AG08395 (cell line): ENCODE measurements at places on chromosomes 1 and 21.

DNA sequence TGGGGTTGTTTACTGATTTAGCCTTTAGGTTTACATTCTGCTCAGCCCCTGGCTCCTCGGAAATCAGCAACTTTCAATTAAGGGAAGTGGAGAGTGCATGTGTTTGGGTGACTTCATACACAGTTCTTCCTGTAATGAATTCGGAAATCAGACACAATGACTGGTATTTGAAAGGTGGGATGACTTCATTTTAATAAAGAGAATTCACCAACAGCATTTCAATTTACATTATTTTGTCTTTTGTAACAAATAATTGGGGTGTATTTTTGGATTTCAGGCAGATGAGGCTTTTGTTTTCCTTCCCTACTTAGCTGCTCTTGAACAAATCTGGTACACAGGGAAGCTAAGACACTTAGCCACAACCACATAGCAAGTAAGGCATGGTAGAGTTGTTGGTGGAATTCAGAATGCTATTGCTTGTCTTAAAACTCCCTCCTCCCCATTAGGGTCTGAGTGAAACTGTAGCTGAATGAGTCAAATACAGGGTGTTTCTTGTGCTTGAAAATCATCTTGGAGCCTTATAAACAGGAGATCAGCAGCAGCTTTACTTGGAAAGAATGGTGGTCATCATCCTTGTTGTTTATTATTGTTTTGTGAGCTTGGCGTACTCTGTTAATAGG lies 917 bp downstream of the STX12 start:
- DNase-seq = peak; percentile 9

GRCh38 chr1:163650624-163651023 lies 328.9 kb downstream of the NUF2 start:
- DNase-seq = no peak

DNA sequence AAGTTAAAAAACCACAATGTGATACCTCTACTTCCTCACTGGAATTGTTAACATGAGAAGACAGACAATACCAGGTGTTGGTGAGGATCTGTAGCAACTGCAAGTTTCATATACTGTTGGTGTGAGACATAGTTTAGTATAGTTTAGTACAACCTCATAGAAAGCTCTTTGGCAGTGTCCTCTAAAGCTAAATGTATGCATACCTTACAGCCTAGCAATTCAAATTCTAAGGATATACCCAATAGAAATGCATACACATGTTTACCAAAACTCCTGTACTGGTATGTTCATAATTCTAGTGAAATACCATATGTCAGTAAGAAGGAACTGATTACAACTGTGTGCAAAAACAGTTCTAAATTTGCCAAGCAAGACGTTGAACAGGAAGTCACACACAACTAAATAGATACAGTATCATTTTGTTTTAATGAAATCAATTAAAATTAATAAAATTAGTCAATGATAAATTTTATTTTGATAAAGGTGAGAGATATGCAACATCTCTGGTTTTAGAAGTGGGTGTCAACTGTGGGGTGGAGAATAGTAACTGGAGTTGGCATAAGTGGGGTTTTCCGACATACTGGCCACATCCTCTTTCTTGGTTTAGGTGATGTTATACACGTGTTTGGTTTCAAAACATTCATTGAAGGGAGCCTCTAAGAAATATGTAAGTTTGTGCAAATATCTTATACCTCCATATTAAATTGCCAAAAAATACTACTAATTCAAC lies 450.7 kb downstream of the PTPRC start:
- DNase-seq = no peak

- DNase-seq = no peak
These were observed 29.3 kb downstream of the RAB4A start for GRCh38 chr1:229300099-229300757.

DNA sequence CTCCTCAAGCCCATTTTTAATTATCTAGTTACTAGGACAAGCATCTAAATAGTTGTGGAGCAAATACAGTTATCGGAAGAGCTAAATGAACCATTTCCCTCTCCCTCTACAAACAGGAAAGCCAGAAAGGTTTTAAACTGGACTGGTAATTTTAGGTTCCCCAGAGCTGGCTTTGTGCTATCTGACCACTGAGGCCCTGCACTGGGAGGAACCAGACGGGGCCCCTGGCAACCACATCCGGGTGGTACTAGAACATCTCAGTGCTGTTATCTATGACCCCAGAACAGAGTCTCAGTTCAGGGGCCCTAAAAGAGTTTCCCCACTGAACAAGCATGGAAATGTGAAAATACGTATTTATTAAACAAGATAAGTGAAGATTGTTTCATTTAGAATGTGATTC lies 7.7 kb upstream of the RSPH1 start:
- DNase-seq = no peak

DNA sequence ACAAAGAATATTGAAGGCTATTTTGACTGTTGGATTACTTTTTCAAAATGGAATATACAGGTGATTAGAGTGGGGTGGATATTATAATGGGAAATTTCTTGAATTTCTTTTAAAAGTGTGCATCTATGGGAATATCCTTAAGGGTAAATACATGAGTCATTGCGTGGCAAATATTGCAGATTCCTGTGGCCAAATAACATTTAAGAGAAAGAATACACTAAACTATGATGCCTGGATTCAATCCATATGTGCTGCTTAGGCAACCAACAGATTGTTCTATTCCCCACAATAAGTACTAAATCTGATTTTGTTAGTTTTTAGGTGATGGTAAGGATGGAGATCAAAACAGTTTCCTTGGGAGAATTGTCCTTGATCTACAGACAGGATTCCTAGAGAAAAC lies 119.5 kb downstream of the HMCN1 start:
- DNase-seq = peak; percentile 30

DNA sequence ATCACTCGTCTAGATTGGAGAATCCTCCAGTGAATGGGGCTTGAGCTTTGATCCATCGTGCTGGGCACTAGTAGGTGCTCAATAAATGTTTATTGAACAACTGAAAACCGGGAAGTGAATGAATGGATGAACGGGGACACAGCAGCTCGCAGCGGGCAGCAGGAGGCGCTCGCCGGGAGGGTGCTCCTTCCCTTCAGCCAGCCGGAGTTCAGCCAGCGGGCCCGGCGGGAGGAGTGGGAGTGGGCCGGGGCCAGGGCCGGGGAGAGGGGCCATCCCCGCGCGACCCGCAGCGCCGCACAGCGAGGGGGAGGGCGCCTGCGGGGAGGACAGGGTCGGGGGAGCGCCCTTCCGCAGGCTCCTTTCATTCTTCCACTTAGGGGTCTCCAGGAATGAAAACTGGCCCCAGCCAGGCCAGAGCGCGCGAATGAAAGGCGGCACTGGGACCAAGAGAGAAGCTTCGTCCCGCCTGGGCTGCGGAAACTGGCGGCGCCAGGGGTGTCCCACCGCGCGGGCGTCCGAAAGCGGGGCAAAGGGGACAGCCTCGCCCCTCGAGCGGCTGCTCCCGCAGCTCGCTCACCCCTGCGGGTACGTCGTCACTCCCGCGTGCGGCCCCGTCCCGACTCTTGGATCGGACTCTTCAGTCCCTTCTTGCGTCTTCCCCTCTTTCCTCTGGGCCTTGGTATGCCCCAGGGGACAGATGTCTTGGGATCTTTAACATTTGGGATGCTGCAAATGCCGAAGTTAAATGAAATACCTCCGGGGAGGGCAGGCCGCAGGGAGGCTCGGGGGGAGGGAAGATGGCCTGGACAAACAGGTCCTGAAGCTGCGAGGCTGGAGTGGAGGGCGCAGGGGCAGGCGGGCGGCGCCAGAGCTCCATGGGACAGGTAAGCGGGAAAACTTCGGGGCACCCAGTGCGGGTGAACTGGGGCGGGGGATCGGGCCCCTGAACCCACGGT lies 3.6 kb upstream of the INAVA start:
- peak; percentile 71 for DNase-seq

DNA sequence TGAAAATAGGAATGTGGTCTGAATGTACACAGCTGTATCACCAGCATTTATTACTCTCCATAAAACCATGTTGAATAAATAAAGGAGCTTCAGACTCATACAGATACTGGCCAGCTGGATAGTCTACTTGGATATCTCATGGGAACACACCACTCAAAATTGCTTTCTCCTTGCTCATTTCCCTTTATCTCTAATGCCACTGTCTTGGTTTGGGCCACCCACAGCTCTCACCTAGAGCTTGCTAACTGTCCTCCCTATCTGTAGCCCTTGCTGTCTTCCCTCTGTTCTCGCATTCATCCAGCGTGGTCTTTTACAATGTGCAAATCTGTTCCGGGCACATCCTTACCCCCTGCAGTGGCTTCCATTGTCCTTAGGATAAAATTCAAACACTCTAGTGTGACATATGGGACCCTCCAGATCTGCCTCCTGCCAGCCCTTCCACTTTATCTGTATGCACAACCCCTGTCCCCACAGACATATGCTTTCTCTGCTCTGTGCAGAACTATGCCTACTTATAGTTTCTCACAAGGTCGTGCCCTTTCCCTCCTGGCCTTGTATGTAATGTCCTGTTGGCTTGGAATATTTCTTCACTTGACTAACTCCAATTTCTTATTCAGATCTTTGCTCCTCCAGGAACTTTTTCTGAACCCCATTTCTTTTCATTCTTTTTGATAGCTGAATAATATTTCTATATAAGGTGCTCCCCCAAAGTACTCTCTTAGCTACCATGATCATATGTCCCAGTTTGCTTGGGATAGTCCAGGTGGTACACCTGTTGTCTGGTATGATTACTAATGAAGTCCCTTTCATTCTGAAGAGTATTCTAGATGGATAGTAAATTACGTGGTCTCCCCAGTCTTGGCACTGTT lies 2.9 kb downstream of the FLVCR1 start:
- no peak for DNase-seq

GRCh38 chr1:9275567-9276034 lies 17.1 kb upstream of the SPSB1 start:
- peak; percentile 94 for DNase-seq

DNA sequence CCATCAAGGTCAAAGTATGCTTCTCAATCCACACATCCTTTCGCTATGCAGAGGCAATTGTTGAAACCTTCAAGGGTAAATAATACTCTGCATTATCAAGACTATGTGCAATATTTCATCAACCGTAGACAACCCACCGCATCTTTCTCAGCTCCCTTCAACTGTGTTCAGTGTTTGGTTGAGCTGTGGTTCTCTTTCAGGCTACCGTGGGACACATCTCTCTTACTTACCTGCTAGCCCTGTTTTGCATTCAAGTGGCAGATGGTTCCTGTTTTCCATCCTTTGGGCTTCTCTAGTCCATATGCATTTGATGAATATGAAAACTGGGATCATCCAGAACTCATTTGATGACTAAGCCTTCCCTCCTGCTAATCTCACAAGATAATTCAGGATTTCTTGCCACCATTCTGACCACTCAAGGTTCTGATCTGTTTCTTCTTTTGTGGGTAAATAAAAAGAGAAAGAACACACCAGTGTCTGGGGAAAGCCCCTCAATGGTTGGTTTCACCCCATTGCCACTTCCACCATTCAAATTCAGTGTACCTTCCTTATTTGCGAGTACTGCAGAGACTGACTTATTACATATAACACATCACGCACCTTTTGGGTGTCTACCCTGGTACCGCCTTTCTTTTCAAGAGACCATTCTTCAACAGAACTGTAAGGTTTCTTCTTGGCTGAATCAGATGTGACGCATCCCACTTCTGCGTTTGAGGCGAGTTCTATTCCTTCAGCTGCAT lies 61.7 kb downstream of the BACE2 start:
- DNase-seq = no peak

DNA sequence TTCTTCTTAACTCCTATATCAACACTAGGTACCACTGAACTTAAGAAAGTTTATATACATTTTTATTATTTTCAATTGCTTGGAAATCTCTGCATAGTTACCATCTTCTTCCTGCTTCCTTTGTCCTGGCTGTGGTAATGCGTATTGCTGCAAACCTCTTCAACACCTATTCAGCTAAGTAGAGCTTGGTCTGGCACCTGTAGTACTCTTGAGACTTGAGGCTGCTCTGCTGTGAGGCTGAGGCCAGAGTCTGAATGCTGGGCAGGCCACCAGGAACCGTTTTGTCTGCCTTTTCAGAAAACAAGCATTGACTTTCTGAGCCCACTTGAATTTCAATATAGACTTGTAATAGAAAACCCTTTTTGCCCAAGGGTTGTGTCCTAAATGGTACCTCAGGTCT lies 52.0 kb upstream of the RGS2 start:
- DNase-seq = no peak

- no peak for DNase-seq
These were observed 38.2 kb downstream of the MRPL39 start for GRCh38 chr21:25569084-25569483.

- no peak for DNase-seq
These were observed 70.3 kb downstream of the HSF2BP start for GRCh38 chr21:43588957-43589356.

GRCh38 chr21:15135867-15136629 lies 71.2 kb upstream of the NRIP1 start:
- no peak for DNase-seq

DNA sequence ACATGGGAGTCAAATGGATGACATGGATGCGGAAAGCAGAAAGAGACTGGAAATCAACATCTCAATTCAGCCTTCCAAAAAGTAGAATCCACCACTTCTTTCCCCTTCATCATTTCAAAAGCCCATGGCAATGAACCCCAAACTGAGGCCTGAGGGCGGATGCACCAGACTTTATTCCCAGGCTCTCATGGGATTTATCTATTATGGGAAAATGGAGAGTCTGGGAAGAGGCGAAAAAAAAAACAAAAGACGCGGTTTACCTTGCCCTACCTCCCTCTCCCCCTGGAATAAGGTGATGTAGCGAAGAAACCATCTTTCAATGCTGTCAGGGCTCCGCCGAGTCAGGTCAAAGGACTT lies 624 bp downstream of the KIFAP3 start:
- no peak for DNase-seq

DNA sequence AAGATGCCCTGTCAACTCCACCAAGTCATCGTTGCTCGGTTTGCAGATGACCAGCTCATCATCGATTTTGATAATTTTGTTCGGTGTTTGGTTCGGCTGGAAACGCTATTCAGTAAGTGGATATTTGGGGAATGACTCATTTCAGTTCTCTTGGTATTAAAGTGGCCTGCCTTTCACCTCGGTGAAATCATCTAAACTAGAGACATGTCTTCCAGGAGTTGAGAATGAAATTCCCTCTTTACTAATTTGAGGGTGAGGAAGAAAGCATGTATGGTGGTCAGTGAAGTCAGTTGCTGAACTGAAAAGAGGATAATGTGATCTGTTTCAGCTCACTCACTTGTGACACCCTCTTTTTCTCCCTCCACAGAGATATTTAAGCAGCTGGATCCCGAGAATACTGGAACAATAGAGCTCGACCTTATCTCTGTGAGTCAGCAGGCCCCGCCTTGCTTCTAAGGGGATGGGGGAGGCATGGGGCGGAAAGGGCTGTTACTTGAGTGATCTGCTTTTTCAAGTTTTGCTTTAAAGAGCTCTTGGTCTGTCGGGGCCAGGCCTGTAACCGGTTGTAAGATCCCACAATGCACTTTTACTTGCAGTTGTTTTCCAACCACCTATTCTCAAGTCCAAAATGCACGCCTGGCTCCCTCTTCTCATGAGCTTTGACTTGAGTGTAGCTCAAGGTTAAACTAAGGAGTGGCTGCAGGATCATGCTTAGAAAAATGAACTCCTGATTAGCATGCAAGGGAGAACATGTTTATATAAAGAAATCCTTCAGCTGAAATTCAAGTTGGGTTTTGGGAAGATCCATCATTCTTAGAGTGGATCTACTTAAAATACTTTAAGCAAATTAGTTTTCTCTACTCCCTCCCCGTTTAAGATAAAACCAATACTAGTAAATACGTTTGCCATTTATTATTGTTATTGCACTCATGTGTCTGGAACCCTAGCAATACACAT lies 59.8 kb downstream of the CAPN2 start:
- peak; percentile 70 for DNase-seq

- peak; percentile 75 for DNase-seq
These were observed 18.9 kb upstream of the ZNF683 start for GRCh38 chr1:26391450-26391849.

- DNase-seq = no peak
These were observed at the start of gene CFHR4 for GRCh38 chr1:196887515-196888239. CFHR4 (plus strand) TSS chr1:196888052; CDS start chr1:196888151, 99 bp downstream.
